ENCODE measurements at places on chromosomes 2 and 18.

DNA sequence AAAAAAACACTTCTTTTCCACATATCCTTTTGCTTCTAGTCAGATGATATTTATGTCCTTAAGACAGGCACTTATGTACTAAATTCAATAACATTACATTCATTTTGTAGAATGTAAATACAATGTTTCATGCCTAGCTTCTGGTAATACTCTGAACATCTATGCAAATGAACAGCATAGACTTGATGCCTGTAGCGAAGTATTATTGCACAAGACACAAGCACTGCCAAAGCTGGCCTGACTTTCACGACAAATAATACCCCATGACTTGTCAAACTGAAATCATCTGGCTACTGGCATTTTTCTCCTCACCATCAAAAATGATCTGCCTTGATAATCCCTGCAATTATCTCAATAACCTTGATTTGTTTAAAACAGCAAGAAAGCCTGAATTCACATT is 101.3 kb downstream of the L3MBTL4 start:
- DNase-seq = no peak

DNA sequence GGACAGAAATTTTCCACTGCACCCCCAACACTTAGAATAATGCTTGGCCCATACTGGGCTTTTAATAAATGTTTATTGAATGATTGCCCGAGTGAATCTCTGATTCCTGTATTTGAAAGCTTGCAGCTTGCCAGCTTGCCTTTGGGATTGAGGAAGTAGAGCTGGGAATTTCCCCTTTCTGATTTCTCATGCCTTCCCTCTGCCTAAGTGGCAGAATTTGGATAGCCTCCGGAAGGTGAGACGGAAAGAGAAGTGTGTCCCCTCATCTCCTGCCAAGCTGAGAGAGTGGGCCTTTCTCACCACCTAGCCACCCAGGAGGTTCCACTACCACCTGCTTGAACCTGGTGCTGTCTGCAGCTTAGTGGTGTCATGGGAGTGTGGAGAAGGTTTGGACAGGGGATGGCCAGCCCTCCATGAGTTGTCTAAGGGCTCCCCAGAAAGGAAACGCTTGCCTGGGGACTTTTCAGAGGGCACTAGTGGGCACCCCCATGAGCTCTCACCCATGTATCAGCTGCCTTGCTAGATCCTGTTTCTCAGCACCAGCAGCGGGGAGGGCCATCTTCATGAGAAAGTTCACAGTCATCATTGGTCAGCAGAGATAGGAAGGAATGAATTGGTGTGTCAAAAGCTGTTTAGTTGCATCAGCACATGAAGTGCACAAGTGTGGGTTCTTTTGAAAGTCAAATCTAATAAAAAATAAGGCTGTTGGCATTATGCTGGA is 8.6 kb upstream of the NCOA1 start:
- DNase-seq = no peak

DNA sequence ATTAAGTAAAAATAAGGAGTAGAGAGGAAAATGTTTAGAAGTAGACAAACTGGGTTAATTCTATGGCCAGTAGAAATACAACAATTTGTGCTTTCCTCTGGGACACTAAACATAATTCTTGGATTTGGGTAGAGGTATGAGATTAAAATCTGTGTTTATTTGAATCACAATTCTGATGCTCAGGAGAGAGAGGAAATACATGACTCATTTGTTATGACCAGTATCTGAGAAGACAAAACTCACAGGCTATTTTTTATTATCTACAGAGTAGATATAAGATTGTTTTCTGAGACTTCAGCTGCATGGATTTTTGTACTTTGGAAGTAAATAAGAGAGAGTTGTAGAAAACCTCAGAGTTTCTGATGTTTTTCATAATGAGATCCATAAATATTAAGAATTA is 315.7 kb upstream of the CWC22 start:
- DNase-seq = no peak

DNA sequence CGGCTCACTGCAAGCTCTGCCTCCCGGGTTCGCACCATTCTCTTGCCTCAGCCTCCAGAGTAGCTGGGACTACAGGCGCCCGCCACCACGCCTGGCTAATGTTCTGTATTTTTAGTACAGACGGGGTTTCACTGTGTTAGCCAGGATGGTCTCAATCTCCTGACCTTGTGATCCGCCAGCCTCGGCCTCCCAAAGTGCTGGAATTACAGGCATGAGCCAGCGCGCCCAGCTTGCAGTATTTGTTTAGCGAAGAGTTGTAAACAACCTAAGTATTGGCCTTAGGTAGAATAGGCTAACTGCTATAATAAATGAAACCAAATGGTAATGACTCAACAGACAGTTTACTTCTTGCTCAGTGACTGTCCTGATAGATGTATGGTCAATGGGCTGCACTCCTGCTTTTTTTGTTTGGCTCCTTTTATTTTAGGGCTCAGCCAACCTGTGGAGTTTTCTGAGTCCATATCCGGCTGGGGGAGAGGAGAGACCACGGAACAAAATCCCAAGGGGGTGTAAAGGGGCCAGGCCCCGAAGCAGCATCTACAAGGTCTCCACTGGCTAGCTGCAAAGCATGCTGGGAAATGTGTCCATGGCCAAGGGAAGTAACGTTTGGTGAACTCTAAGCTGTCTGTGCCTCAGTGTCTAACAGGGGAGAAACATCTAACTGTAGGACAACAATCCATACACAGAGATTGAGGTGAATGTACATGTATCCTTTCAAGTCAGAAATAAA is 841.0 kb upstream of the ID2 start:
- DNase-seq = no peak

GRCh38 chr18:7157760-7158159 is 40.2 kb upstream of the LAMA1 start:
- DNase-seq = no peak

Measured in stimulated activated CD8-positive, alpha-beta memory T cell treated with anti-CD3 and anti-CD28 coated beads, Interleukin-15, amount 100 ng/mL, for 4 hours (primary cell).